Mesothelial cell of epicardium (in vitro differentiated cells): ENCODE measurements at places on chromosomes 11 and 22.

GRCh38 chr11:18650859-18651557, 16.9 kb upstream of the SPTY2D1 start:
- DNase-seq = no peak

GRCh38 chr11:8832571-8833260, 78.3 kb upstream of the AKIP1 start:
- DNase-seq = peak; percentile 49

GRCh38 chr11:8813658-8814057, 97.3 kb upstream of the AKIP1 start:
- DNase-seq = peak; percentile 31

GRCh38 chr22:19806213-19807160, 45.9 kb downstream of the TBX1 start:
- DNase-seq = no peak

DNA sequence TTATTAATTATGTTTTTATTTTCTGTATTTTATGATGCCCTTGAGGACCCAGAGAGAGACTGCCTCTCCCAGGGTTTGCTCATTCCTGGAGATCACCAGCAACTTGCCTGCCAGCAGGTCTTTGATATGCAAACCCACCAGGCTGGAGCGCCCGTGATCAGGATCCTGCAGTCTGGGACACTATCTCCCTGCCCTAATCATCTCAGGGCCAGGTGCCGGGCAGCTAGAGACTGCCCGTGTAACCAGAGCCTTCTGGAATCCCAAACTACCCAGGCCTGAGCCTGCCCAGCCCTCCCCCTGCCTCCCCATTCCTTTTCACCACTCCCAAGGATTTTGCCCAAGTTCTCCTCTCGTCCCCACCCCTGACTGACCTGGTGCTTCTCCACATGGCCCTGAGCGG, 52.2 kb upstream of the B3GAT1 start:
- no peak for DNase-seq

GRCh38 chr11:103322821-103323220, 213.6 kb downstream of the DYNC2H1 start:
- DNase-seq = no peak

GRCh38 chr22:17569971-17570511, 6.7 kb downstream of the SLC25A18 start:
- DNase-seq = no peak

DNA sequence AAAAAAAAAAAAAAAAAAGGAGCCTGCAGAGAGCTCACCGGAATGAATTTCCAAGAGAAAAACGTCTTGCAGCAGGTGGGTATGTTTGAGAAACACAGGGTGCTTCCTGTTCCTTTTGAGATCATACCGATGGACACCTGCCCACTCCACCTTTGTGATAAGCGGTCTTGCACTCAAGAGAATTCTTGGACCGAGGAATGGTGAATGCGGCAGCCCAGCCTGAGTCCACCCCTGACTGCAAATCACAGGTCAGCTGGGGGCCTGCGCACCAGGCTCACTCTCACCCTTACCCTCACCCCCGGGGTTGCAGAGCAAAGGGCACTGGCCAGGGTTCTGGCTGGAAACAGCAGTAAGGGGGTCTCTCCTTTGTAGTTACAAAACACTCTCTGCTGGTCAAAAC, 16.8 kb upstream of the TEF start:
- DNase-seq = no peak

- DNase-seq = no peak
Observed at GRCh38 chr22:44126807-44127206, 53.9 kb upstream of the PARVG start.

GRCh38 chr11:74011360-74012073, 2.6 kb upstream of the UCP3 start:
- no peak for DNase-seq

GRCh38 chr11:67410369-67410831, 5.1 kb upstream of the CARNS1 start:
- DNase-seq = no peak

DNA sequence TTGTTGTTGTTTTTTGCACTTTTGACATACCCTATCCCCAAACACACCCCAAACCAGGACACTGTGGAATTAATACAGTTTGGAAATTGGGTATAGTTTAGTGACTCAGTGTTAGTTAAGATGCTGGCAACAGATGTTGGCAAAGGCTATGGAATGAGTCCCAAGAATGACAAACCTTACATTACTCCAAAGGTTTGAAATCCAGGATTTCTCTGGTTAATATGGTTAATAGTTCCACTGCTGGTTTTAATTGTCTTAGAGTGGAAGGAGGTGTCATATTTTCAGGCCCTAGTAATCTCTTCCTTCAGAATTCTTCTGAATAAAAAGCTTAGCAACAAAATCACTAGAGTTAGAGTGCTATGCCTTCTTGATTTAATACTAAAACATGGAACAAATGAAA, 775 bp downstream of the LPXN start:
- DNase-seq = no peak
